ENCODE measurements at places on chromosomes 7 and 10.
A peak's percentile ranks its signal among the peaks of the same experiment; 100 is the strongest.

- DNase-seq = no peak
- peaks cover 42% of the 10 kb centered on the region for H3K36me3 ChIP-seq
- H3K27me3 ChIP-seq = no peaks in the 10 kb centered on the region
- no peak overlapping the region for H3K4me3 ChIP-seq
Observed at GRCh38 chr7:77813180-77813579, 14.6 kb downstream of the PHTF2 start.

DNA sequence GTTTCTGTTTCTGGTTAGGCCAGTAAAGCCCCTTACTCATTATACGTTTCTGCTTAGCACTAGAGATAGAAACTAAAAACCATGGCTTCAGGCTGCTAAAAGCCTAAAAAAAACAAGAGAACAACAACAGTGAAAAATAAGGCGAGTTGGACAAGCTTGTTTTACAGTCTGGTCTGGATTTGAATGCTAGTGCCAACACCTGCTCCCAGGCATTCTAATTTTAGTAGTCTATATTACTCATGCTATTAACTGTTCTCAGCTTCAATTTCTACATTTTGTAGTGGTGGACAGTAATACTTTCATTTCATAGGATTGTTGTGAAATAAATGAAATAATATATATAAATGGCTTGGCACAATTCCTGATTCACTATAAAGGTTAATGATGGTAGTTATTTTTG lies 108.5 kb downstream of the HBP1 start:
- peaks cover 9% of the 10 kb centered on the region for H3K36me3 ChIP-seq
- no peak overlapping the region for H3K27ac ChIP-seq
- no peaks in the 10 kb centered on the region for H3K27me3 ChIP-seq
- no peak overlapping the region for H3K4me3 ChIP-seq
- DNase-seq = no peak

DNA sequence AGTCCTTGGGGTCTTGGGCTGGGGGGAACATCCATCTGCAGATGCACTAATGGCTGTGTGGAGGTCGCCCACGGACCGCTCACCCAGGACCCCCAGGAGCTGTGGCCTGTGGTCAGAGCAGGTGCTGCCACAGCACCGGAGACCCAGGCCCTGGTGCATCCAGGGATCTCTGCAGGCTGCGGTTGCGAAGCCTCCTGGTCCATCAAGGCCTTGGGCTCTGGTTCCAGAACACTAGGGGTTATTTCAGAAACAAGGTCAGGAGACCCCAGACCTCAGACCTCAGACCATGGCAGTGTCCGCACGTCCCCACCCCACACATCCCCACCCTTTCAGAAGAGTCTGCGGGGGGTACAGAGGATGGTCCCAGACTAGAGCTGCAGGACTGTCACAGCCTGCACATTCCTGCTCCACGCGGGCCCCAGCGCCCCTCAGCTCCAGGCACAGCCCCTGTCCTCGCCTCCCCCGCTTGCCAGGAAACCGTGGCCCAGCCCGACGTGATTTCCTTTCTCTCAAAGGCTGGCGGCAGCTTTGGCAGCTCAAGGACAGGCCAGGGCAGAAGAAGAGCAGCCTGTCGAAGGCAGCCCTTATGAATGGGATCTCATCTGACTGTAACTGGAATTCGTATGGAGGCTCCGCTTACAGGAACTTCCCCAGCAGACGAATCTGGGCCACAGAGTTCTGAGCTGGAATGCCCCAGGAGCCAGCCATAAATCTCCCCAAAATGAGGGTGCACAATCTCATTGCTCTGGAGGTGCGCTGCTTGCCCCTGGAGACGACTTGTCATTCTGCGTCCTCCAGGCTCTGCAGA lies 136.2 kb upstream of the RET start:
- no peak overlapping the region for H3K27ac ChIP-seq
- H3K4me1 ChIP-seq = no peaks in the 10 kb centered on the region
- H3K4me3 ChIP-seq = no peak overlapping the region
- H3K27me3 ChIP-seq = peaks cover 10% of the 10 kb centered on the region
- DNase-seq = no peak

GRCh38 chr10:80252296-80252887 lies 37.1 kb downstream of the MAT1A start:
- H3K4me1 ChIP-seq = peaks cover 16% of the 10 kb centered on the region
- H3K36me3 ChIP-seq = no peaks in the 10 kb centered on the region
- DNase-seq = no peak

DNA sequence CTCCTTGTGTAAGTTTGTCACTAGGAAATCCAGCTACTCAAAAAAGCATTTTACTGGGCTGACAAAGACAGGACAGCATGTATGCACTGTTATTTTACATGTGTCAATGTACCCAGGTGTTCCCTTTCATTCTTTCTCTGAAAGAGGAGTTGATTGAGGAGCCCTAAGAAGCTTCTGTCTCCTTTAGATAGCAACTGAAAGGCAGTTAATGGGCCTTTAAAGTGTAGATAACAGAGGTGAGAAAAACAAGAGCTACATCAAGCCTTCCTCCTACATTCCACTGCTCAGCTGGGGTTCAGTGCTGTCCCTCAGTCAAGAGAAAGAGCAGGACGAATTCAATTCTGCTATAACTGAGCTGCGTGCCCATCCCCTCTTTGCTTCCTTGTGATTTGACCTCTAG lies 12.8 kb upstream of the WIPF3 start:
- DNase-seq = no peak
- no peaks in the 10 kb centered on the region for H3K36me3 ChIP-seq
- no peak overlapping the region for H3K27ac ChIP-seq
- H3K27me3 ChIP-seq = peaks cover 15% of the 10 kb centered on the region
- H3K4me3 ChIP-seq = no peak overlapping the region

DNA sequence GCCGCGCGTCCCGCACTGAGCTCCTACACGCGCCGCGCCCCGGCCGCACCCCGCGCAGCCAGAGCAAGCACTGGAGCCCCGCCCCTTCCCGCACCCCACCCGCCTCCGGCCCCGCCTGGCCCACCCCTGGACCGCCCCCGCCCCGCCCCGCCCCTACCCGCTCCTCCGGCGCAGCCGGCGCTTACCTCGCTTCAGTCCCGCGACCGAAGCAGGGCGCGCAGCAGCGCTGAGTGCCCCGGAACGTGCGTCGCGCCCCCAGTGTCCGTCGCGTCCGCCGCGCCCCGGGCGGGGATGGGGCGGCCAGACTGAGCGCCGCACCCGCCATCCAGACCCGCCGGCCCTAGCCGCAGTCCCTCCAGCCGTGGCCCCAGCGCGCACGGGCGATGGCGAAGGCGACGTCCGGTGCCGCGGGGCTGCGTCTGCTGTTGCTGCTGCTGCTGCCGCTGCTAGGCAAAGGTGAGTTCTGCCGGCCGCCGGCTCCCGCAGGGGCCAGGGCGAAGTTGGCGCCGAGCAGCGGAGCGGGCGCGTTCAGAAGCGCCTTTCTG lies at the start of gene RET:
Gene RET (plus strand): TSS at position 194 of the 545 bp plus-strand sequence. CDS start 190 bp downstream, at position 384.
- peak; percentile 58 for DNase-seq
- H3K4me1 ChIP-seq = peaks cover 3% of the 10 kb centered on the region
- H3K4me3 ChIP-seq = peak within 1 kb of the TSS; percentile 52

Data from activated naive CD8-positive, alpha-beta T cell treated with anti-CD3 and anti-CD28 coated beads, Interleukin-2, amount 10 ng/mL, durations not matched to agents 7 days and 5 days (primary cell).